ENCODE measurements at places on chromosomes 2 and 18.

- no peak for DNase-seq
Observed at GRCh38 chr2:113167115-113167932, 6.4 kb upstream of the PSD4 start.

- DNase-seq: no peak
Observed at GRCh38 chr2:112814278-112814677, 22.3 kb downstream of the IL1B start.

- DNase-seq: no peak
Observed at GRCh38 chr2:28407131-28407975, 14.7 kb downstream of the FOSL2 start.

DNA sequence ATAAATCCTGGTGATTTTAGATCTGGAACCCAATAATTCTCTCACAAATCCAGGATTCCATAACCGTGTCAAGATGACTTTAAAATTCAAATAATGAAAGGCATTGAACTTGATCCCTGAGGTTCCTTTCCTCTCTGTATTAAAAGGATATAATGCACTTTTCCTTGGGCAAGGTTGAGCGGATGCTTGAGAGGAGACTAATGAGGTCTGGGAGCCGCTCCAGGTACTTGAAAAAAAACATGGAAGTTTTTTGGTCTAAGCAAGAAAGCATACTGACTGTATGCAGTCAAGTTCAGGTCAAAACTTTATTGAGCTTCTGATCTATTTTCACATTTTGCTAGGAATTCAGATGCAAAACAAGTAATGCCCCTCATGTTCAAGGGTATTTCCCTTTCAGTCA is 318.5 kb downstream of the RAD51AP2 start:
- DNase-seq: no peak

DNA sequence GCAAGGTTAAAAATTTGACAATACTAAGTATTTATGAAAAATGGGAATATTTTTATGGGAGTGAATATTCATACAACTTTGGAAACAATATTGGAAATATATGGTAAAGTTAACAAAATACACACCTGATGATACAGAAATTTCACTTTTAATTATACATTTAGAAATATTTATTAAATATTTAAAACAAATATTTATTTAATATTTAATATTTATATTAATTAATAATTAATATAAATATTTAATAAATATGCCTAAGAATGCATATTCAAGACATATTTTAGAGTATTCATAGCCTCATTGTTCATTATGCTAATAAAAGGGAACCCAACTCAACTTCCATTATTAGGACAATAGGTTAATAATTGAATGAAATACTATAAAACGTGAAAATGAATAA is 7.0 kb upstream of the DYNAP start:
- DNase-seq: no peak

- no peak for DNase-seq
Observed at GRCh38 chr2:226199555-226199954, 600.1 kb downstream of the IRS1 start.

GRCh38 chr18:43161528-43161927 is 46.0 kb upstream of the RIT2 start:
- no peak for DNase-seq

GRCh38 chr2:169343202-169343601 is 19.1 kb downstream of the LRP2 start:
- DNase-seq: no peak

DNA sequence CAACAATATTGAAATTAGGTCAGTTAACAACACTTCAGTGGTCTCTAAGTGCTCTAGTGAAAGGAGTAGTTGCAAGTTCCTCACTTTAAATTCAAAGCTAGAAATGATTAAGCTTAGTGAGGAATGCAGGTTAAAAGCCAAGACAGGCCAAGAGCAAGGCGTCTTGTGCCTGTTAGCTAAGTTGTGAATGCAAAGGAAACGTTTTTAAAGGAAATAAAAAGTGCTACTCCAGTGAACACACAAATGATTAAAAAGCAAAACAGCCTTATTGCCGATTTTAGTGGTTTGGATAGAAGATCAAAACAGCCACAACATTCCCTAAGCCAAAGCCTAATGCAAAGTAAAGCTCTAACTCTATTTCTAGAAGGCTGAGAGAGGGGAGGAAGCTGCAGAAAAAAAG is 44.7 kb downstream of the ANTXR1 start:
- no peak for DNase-seq

DNA sequence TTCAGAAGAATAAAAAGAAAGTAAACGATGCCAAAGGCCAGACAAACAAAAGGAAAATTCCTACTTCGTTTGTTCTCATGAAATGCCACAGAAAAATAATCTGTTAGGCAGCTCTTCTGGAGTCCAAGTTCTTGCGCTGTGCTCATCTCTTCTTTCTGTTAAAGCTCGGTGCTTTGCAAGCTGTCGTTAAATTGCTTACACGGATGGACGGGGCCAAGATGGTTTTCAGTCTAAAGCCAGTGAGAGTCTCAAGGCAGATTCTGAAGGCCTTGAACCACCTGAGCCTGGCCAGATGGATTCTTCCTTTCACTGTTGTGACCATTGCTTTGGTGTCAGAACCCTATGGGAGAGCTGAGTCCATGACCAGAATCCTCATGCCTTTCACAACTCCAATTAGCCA is 97.6 kb upstream of the RMDN2 start:
- DNase-seq: no peak

DNA sequence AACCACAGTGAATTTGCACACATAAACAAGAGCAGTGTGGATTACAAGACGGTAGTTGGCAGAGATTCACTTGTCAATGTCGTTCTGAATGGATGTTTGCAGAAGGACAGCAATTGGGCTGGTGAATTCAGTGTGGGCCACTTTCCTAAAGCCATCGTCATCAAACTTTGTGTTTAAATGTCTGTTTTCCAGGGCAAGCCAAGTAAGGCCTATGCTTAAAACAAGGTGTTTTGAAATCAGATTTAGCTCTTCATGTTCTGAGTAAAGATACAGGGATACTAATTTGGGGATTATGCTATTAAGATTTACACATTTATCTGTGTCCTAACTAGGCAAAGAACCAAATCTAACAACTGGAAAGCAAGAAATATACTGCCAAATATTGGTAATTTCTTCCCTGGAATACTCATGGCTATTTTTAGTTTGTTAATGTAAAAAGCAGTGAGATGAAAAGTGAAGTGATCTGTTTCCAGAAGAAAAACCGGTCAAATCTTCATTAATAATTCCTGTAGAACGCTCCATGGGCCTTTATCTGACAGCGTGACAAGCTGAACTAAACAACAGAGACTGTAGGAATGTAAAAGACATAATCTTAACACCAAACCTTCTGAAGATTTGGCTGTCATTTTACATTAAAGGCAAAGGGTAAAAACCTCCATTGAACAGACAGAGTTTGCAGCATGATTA is 175.7 kb downstream of the ICOS start:
- DNase-seq: no peak

DNA sequence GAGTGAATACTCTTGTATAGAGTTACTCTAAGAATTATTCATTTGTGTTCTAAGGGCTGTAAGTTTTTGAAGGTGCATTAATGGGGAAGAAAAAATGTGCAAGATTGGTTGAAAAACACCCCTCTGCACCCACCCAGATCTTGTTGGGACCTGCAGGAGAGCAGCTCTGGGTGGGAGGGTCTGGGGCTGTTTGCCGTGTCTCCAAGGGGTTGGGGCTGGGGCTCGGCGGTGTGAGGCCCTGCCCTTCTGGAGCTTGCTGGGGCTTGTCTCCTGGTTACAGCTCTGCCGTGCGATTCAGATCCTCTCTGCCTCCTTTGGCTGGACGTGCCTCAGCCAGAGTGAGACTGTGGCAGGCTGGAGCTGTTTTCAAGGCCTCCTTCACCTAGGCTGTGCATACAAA is 26.1 kb downstream of the IGFBP2 start:
- DNase-seq: no peak

DNA sequence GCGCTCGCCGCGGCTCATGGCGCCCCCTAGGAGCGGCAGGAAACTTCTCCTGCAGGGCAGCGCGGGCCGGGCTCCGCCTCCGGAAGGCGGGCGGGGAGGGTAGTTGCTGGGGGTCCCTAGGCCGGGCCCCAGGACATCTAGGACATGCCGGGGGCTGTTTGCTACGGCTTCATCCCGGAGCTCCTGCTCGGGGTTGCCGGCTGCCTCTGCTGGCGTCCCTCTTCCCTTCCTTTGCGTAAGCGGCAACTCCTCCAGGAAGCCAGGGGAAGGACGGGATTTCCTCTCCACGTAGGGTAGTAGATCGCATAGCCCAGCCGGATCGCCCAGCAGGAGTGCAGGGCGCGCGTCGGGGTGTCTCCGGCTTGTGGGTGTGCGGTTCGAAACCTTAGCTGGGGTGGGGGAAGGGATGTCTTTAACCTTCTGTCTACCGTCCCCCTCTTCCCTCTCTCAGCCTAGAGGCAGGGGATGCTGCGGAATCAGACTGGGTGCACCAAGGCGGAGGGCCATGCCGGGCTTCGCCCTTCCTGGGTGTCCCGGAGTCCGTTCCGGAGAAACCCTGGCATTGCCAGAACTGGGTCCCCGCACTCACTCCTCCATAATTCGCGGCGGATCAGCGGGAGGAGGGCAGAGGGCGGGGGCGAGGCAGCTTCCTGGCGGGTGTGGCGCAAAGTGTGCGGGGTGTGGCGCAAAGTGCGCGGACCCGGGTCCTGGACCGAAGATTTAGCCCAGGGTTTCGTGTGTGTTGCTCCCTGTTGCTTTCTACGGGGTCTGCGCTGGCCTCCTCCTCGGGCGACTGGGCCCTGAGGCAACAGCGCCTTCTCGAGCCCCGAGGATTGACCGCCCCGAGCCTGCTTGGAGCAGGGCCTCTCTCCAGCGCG is 12.2 kb upstream of the SKOR2 start:
- DNase-seq: no peak

DNA sequence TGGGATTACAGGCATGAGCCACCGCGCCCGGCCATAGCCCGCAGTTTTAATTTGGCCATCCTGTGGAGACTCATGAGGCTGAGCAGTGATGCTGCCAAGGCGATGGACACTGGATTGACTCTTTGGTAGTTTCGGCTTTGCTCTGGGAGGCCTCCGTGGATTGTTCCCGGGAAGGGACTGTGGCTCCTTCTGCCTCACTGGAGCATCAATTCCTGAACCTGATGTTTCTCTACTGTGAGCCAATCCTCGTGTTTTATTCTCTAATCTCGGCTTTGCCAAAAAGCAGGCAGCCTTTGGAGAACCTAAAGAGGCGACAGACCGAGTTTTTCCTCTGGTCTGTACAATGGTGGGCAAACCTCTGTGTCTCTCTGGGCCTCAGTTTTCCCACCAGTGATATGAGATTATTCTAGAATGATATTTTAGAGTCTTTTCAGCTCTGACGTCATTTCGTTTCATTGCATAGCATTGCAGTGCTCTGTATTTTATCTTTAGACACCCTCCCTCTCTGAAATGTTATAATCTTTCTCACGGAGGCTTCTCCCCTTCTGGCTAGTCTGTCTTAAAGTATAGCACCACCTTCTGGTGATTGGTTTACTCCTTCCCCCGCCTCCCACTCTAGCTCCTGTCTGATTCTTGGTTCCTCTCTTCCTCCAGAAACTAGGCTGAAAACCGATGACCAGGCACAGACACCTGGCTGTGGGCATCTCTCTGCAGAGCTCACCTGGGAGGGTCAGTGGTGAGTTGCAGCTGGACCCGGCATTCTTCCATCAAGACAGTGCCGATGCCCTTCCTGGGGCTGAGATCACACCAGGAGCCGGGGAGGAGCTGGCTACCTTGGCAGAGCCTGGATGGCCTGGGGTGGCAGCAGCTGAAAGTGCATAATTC is 341.3 kb downstream of the MYCN start:
- no peak for DNase-seq

- DNase-seq: no peak
Observed at GRCh38 chr2:145631561-145631960, 1111.6 kb upstream of the ZEB2 start.

GRCh38 chr2:173150087-173150486 is 74.4 kb downstream of the MAP3K20 start:
- no peak for DNase-seq

DNA sequence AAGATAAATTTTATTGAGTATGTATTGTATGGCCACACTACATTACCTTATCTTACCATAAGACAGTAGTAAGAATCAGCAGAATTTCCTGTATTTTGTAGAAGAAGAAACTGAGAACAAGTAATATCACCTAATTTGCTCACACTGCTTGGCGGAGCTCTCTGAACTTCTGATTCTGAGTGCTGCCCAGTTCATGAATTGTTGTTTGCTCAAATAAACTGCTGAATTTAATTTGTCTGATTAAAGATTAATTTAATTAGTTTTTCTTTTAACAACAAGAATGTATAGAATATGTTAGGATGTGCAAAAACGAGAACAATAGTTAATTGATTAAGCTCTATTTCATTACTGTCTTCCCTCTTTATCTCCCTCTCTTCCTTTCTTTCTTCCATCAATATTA is 100.1 kb upstream of the ERBB4 start:
- DNase-seq: no peak

- no peak for DNase-seq
Observed at GRCh38 chr2:145413261-145414030, 893.5 kb upstream of the ZEB2 start.

GRCh38 chr2:61853086-61853846 is 594 bp downstream of the FAM161A start:
- DNase-seq: no peak

GRCh38 chr2:234139755-234140154 is 89.3 kb downstream of the SPP2 start:
- no peak for DNase-seq

GRCh38 chr2:168397629-168398028 is 58.4 kb upstream of the CERS6 start:
- no peak for DNase-seq
